ENCODE measurements at places on chromosomes 7 and 10.

- DNase-seq: no peak
Measured at GRCh38 chr10:106716381-106716780, 448.1 kb downstream of the SORCS1 start.

GRCh38 chr7:124124201-124124600 is 91.3 kb upstream of the TMEM229A start:
- DNase-seq: no peak

- no peak for DNase-seq
Measured at GRCh38 chr10:117421985-117422384, 46.7 kb upstream of the PDZD8 start.

DNA sequence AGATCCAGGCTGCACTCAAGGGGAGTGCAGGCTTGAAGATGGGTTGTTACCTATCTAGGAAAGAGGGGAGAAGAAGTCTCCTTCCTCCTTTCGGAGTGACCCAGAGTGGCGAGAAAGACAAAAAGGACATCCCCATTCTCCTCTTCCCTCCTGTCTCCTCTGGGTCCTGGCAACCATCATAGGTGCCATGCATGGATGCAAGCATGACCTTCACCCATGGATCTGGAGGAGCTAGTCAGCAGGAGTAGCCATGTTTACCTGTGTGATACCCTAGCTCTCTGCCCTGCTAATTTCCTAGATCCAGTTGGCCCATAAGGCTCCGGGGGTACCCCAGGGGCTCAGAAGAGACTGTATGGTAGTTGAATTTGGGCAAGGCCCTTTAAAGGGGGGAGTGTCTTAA is 17.2 kb upstream of the CROT start:
- no peak for DNase-seq
